ENCODE measurements at places on chromosomes 5 and 9.
A peak's percentile ranks its signal among the peaks of the same experiment; 100 is the strongest.

DNA sequence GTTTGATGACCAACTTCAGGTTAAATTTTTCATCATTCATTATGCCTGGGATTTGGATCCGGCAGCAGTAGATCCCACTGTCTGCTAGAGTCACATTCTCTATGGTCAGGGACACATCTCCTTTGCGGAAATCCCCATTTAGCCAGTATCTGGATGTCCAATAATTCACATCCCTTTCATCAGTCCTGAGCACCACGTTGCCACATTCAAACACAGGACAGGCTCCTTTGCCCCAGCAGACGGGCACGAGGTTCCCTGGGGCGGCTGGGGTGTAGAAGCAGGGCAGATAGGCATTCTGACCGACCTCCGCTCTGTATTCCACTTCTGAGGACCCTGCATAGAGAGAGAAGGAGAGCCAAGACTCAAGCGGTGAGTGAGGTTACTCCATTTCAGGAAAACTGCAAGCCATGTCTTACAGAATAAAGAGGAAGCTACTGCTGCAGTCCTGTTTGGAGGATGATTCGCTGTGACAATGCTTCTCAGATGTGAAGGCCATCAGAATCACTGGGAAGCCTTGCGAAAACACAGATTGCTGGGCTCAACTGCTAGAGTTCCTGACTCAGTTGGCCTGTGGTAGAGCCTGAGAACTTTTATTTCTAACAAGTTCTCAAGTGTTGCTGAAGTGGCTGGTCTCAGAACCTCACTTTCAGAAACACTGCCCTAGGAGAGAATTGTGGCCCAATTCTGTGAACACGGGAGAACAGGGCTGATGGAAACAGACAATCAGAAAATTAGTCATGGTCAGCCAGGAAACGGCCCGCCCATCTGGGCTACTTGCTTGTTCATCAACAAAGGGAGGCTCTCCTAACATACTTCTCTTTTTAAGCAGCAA is 2.0 kb downstream of the HAVCR2 start:
- DNase-seq, result peak; percentile 3

DNA sequence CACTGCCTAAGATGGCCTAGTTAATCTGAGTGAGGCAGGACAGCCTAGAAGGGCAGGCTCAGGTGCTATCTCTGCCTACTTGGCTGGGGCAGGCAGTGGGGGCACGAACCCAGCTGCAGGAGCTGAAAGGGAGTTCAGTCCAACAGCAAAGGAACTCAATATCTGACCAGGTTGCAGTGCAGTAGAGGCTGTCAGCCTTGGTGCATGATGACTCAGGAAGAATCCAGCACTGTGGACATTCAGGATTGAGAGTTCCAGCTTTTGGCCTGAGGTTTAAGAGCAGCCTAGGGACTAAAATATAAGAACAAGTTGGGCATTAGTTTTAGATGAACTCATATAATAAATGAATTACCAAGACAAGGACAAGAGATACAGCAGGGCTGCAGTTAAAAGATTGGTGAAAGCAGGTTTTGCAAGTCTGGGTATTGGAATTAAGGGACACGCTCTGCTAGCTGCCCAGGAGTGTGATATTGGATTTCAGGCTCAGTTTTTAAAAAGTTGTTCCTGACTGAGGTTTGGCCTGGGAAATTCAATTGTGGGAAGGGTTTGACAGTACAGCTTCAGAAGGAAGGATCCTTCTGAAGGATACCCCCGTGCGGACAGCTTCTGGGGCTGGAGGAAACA is 64.7 kb upstream of the ATG10 start:
- peak; percentile 14 for DNase-seq

- DNase-seq, result no peak
These were observed 21.5 kb downstream of the GABBR2 start for GRCh38 chr9:98686961-98687855.

- DNase-seq, result peak; percentile 38
These were observed 3.4 kb downstream of the SLC6A19 start for GRCh38 chr5:1204693-1205242.

GRCh38 chr5:56464935-56465768 is 232.0 kb upstream of the ANKRD55 start:
- DNase-seq, result no peak

GRCh38 chr5:149434162-149435014 is 55.3 kb upstream of the IL17B start:
- peak; percentile 82 for DNase-seq

DNA sequence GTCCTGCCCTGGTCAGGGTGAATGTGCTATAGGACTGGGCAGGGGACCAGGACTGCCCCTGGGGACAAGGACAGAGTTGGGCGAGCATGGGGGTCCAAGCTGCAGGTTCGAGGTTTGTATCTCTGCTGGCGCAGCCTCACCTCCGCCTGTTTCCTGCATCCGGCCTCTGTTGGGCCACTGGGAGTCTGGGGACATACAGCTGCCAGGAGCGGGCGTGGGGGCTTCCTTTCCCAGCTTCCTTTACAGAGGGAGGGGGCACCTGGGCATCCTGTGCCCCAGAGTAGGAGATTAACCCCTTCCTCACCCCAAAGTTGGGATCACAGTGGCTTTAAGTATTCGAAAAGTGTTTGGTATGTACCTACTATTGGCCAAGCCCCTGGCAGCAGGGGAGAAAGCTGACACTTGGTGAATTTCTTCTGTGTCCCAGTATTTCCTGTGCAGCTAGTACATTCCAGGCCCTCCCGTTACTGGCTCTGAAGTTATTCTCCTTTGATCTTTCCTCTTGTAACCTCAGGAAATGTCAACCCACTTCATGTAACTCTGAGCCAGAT is 19.0 kb downstream of the OLFML2A start:
- no peak for DNase-seq

DNA sequence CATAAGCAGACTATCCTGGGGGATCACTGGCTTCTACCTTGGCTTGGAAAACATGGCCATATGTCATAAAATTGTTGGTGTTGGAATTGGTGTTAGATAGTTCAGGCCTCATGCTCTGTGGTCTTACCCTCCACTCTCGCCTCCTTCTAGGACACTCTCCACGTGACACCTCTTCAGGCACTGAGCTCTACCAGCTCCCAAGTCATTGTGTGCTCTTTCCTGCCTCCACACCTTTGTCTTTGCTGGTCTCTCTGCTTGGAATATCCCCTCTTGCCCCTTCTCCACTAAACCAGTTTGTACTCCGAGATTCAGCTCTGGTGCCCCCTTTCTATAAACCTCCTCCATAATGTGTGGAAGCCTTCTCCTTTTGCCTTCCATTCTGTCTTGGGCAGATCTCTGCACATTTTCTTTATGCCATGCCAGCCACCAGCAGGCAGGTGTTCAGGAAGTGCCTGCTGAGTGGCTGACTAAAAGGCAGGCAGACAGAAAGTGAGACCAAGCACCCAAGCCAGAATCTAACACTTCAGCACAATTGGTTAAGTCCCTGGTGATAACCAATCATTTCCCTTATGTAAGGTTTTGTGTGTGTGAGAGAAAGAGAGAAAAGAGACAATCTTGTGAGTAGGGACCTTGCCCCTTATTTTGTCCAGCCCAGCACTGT is 37.7 kb downstream of the SAR1B start:
- DNase-seq, result no peak

- peak; percentile 93 for DNase-seq
These were observed 136.1 kb downstream of the RGS3 start for GRCh38 chr9:113599646-113600022.

GRCh38 chr9:109500421-109500974 is 2.4 kb upstream of the PTPN3 start:
- DNase-seq, result no peak

- DNase-seq, result peak; percentile 40
These were observed 73.8 kb downstream of the MED27 start for GRCh38 chr9:132005899-132006298.

DNA sequence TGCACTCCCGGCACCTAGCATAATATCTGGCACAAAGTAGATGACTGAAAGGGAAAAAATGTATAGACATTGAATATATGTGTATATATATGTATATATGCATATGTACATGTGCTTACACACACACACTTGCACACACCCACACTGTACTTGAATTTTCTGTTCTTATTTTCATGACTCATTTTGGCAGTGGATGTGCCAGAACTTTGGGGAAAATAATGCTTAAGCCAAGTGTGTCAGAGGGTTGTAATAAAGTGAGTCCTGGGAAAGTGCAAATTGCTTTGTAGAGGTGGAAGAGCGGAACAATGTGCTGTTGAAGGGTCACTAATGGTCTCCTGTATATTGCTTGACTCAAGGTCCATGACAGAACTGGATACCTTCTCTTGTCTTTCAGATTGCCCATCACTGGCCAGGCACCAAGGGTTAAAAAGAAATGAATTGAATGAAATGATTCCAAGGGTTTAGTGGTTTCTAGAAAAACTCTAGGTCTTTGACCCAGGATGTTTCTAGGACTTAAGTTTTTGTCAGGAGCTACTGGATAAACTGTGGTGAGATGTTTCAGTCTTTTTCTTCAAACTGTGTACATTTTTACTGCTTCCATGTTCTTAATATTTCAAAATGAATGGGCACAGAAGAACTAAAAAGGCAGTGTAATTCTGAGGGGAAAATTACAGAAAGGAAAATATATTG is 129.9 kb upstream of the MOCS2 start:
- DNase-seq, result peak; percentile 39

DNA sequence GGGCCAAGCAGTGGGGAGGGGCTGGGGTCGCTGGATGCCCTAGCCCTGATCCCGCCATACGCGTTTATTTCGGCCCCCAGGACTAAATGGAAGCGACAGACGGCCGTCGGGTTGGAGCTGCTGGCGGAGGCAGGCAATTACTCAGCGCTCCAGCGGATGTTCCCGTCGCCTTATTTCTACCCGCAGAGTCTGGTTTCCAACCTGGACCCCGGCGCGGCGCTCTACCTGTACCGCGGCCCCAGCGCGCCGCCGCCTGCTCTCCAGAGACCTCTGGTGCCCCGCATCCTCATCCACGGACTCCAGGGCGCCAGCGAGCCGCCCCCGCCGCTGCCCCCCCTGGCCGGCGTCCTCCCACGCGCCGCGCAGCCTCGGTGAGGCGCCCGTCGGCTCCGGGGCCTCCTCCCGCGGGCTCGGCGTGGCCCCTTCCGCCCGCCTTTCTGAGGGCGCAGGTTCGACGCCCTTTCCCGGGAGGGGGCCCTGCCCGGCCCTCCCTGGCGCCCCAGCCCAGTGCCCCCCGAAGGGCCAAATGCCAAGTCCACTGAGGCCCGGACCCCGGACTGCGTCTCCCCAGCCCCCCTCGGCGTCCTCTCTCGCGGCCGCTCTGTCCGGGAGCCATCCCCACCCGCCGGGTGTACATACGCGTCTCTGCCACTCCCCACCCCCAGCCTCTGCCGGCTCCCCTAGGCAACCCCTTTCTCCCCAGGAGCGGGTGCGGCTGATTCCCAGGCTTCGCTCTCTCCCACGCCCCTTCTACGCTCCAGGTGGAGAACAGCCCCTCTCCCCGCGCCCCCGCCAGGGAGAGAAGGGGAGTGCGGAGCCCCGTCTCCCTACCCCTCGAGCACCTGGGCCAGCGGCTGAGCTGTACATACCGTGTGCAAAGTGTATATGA is 7.0 kb downstream of the BARHL1 start:
- no peak for DNase-seq

DNA sequence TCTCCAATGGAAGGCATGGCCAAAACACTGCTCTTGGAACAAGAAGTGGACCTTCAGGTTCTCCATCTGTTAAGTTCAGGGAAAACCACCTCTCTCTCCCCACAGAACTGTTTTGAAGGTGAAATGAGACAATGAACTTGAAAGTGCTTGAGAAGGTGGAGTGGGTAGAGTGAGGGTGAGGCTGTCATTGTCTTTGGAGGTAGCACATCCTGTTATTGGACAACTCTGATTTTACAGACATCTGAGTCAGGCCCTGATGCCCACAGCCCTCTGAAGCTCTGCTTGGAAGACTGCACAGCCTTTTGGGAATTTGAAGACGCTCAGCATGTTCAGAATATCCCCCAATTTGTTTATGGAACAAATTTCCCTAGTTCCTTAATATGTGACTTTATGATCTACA is 27.6 kb upstream of the TEX48 start:
- no peak for DNase-seq

DNA sequence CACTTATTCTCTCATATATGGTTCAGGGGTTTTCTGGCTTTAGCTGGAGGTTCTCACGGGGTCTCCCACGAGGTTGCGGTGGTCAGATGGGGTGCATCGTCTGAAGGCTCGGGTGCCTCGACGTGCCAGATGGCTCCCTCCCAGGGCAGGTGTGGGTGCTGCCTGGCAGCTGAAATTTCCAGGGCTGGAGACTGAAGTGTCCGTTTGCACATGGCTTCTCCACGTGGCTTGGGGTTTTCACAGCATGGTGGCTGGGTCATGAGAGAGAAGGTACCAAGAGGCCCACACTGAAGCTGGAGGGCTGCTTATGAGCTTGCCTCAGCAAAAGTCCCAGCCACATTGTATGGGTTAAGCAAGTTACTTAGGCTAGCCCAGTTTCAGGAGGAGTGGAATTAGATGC is 218.6 kb downstream of the AGTPBP1 start:
- DNase-seq, result no peak

DNA sequence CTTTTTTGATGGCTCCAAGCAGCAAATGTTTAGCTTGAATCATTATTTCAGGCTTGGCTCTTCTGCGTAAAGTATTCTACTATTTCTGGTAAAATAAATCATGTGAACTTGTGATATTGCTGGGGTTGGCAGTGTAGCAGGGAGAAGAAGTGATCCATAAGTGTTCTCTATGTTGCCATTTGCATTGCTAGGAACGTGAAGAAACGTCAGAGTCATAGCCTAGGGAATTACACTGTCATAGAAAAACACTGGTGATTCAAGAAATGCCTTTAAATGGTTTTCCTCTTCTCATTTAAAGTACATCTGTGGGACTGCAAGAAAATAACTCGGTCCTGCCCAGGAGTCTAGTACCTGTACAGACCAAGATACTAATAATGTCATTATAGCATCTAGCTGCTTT is 162.3 kb downstream of the PBX3 start:
- DNase-seq, result no peak

DNA sequence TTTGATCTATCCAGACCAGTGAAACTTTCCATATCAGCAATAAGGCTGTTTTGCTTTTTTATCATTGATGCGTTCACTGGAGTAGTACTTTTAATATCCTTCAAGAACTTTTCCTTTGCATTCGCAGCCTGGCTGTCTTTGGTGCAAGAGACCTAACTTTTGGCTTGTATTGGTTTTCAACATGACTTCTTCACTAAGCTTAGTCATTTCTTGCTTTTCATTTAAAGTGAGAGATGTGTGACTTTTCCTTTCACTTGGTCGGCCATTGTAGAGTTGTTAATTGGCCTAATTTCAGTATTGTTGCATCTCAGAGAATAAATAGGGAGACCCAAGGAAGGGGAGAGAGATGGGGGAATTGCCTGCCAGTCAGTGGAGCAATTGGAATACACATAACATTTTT is 26.4 kb upstream of the CMYA5 start:
- no peak for DNase-seq

DNA sequence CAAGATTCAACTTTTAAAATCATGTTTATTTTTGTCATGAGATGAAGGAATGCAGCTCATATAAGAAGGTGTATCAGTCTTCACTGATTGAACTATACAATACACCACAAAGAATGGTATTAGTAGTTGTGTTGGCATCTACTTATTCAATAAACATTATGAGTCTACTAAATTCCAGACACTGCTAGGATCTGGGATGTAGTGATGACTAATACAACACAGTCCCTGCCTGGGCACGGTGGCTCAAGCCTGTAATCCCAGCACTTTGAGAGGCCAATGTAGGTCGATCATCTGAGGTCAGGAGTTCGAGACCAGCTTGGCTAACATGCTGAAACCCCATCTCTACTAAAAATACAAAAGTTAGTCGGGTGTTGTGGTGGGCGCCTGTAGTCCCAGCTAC is 171.4 kb upstream of the NFIB start:
- peak; percentile 13 for DNase-seq

Measured in IMR-90 (cell line).